ENCODE measurements at places on chromosomes 2 and 18. TPM values are rescaled to one million over a fixed set of nuclear protein-coding genes. Genes with fewer than 3 reads are reported as not detected.

TIMM21 gene
- total RNA-seq: 57.6 TPM

HOXD3 gene
- total RNA-seq: 0.32 TPM

GLI2 gene
- total RNA-seq: 28.5 TPM

MSTN gene
- not detected for total RNA-seq

PLGLB1 gene
- total RNA-seq: not detected

ACTR2 gene
- 171 TPM for total RNA-seq

SERPINB13 gene
- not detected for total RNA-seq

CPS1 gene
- 10.7 TPM for total RNA-seq

PARD6G gene
- 3.4 TPM for total RNA-seq

COL6A3 gene
- total RNA-seq: 0.15 TPM

OR6B2 gene
- not detected for total RNA-seq

ITGB6 gene
- 0.79 TPM for total RNA-seq

MFSD2B gene
- total RNA-seq: 0.20 TPM

GALNT3 gene
- total RNA-seq: 0.11 TPM

CASP10 gene
- 1.8 TPM for total RNA-seq

MYO7B gene
- total RNA-seq: 0.19 TPM

CEP192 gene
- total RNA-seq: 8.1 TPM

FBXO48 gene
- total RNA-seq: 0.45 TPM

CYP1B1 gene
- total RNA-seq: 5.6 TPM

ANKRD29 gene
- total RNA-seq: 16.7 TPM

FAHD2B gene
- 9.1 TPM for total RNA-seq

TCF23 gene
- total RNA-seq: not detected

RAMP1 gene
- total RNA-seq: not detected

NDC80 gene
- total RNA-seq: 17.2 TPM

SLC9A2 gene
- 3.4 TPM for total RNA-seq

IL36RN gene
- total RNA-seq: 0.13 TPM

SLC5A7 gene
- not detected for total RNA-seq

ALPI gene
- not detected for total RNA-seq

SLC4A5 gene
- 0.11 TPM for total RNA-seq

QPCT gene
- total RNA-seq: 19.4 TPM

ZC3H6 gene
- 0.29 TPM for total RNA-seq

CAPN14 gene
- total RNA-seq: not detected

FLACC1 gene
- not detected for total RNA-seq

TUBA4B gene
- 0.33 TPM for total RNA-seq

REEP1 gene
- 0.68 TPM for total RNA-seq

KCNF1 gene
- total RNA-seq: 43.9 TPM

NOL4 gene
- not detected for total RNA-seq

TDRD15 gene
- total RNA-seq: not detected

All from A549 treated with ZK216348 at 1 μM for 4 hours (cell line).